ENCODE measurements at places on chromosomes 7 and 10.

GRCh38 chr7:28835800-28836199 is 122.3 kb downstream of the TRIL start:
- DNase-seq = no peak

GRCh38 chr7:81331061-81332018 is 412.5 kb upstream of the SEMA3C start:
- DNase-seq = no peak

DNA sequence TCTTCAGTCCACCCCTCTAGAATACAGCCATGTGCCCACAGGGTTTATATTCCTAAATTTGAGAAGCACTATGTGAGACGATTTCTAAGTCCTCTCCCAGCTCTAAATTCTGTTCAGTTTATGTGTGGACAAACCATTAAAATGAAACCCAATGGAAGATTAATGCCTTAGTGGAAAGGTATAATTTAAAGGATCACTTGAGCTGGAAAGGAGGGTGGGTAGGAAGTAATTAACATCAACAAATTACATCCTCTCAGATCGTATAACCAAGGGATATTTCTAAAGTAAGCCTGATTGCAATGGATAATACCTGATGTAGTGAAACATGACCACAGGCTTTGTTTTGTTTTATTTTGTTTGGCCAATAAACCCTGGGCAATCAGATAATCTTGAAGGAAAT is 511.0 kb upstream of the COBL start:
- no peak for DNase-seq

DNA sequence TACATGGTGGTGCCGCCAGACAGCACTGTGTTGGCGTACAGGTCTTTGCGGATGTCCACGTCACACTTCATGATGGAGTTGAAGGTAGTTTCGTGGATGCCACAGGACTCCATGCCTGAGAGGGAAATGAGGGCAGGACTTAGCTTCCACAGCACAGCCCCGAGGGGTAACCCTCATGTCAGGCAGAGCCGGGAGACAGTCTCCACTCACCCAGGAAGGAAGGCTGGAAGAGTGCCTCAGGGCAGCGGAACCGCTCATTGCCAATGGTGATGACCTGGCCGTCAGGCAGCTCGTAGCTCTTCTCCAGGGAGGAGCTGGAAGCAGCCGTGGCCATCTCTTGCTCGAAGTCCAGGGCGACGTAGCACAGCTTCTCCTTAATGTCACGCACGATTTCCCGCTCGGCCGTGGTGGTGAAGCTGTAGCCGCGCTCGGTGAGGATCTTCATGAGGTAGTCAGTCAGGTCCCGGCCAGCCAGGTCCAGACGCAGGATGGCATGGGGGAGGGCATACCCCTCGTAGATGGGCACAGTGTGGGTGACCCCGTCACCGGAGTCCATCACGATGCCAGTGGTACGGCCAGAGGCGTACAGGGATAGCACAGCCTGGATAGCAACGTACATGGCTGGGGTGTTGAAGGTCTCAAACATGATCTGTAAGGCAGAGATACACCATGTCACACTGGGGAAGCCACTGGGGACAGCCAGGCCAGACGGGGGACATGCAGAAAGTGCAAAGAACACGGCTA is 104.6 kb upstream of the TNRC18 start:
- DNase-seq = peak; percentile 50

DNA sequence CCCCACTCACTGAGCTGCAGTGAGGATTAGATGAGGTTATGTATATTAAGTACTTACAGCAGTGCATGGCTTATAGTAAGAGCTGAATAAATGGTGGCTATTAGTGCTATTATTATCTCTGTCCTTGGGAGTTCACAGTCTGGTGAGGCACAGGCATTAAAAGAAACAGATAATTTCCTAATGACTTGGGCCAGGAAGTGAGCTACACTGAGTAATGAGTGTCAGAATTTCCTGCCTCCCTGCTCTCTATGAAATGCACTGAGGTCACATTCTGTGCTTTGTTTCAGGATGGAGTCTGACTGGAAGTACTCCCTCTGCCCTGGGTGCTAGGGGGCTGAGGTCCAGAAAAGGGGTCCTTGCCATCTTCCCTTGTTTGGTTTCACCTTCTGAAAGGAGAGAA is 48.7 kb upstream of the LOXL4 start:
- no peak for DNase-seq

DNA sequence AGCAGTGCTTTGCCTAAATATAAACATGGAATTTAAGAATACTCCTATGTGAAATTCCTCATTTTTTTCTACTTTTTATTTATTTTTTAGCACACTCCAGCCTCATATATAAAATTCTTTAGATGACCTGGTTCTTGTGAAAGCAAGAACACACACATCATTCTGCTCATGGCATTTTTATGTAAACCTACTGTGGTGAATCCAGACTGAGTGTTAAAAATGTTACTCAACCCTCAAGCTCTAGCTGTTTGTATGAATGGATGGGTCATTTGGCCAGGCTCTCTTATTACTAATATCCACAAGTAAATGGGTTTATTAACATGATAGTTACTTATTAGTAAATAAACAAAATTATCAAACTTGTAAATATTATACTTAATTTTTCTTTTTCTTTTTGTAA is 551.7 kb upstream of the LRRN3 start:
- no peak for DNase-seq

GRCh38 chr7:13262929-13263530 is 575.6 kb downstream of the ARL4A start:
- no peak for DNase-seq

DNA sequence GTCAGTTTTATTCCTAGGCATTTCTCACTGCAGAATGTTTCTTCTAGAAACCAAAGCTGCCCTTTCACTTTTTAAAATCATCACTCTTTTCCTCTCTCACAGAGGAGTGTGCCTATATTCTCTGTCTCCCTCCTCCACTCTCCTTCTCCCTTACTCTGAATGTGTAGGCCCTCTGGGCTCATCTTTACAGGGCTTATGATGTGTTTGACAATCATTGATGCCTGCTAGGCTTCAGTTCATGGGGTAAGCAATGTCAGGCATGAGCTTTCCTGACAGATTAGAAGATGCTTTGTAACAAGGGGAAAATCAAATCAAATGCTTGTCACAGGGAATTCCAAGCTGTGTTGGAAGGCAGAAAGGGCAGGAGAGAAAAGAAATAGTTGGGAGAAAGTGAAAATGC is 742.9 kb downstream of the SORCS3 start:
- no peak for DNase-seq

DNA sequence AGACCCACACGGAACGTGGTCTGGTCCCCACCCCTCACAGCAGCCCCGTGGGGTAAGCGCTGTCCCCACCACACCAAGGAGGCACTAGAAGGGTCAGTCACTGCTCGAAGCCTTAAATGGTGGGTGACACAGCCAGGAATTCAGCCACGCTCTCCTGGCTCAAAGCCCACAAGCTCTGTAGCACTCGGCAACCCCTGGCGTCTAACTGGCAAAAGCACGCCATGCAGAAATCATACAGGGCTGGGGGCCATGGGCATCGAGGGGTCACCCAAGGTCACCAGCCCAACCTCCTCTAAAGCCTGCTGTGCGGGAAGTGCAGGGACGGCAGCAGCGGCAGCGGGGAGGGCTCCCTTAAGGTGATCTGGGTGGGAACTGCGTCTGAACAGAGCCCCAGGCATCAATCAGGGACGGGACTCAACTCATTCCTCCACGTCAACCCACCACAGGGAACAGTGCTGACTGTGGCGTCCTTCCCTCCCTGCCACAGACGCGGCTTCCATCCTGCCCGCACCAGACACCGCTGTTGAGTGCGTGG is 7.8 kb downstream of the GPER1 start:
- no peak for DNase-seq

- DNase-seq = no peak
These were observed 18.4 kb downstream of the CTBP2 start for GRCh38 chr10:125141860-125142484.

DNA sequence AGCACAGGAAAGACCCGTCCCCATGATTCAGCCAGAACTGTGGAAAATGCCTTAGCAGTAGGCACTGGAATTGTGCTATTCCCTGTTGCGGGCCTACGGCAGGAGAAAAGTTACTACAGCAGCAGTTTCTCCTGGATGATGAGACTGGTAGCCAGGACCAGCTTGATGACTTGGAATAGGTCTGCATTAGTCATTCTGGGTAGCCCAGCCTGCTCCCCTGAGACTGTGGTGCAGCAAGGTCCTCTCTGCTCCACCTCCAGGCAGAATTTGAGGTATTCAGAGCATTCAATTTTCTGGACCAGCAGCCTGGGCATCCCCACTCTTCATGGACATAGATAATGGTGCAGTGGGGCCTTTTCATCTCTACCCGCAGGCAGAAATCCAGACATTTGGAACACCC is 490.0 kb downstream of the SH2D4B start:
- no peak for DNase-seq

DNA sequence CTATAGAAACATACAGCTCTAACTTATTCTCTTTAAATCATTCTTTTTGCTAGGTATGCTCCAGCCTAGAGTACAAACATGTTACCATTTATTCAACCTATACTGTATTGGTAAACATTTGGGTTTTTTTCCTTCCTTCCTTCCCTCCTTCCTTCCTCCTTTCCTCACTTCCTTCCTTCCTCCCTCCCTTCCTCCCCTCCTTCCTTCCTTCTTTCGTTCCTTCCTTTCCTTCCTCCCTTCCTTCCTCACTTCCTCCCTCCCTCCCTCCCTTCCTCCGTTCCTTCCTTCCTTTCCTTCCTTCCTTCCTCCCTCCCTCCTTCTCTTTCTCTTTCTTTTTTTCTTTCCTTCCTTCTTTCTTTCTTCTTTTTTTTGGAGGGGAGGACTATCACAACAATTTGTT is 286.7 kb upstream of the PRKCQ start:
- no peak for DNase-seq

DNA sequence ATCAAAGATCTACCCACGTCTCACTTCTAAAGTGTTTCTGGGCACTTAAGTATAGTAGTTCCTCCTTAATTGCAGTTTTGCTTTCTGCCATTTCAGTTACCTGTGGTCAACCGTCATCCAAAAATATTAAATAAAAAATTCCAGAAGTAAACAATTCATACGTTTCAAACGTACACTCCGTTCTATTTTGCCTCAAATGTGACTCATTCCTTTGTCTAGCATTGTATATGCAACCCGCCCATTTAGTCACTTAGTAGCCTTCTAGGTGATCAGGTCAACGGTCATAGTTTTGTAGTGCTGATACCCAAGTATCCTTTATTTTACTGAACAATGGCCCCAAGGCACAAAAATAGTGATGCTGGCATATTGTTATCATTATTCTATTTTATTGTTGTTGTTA is 33.8 kb downstream of the HGF start:
- DNase-seq = no peak

DNA sequence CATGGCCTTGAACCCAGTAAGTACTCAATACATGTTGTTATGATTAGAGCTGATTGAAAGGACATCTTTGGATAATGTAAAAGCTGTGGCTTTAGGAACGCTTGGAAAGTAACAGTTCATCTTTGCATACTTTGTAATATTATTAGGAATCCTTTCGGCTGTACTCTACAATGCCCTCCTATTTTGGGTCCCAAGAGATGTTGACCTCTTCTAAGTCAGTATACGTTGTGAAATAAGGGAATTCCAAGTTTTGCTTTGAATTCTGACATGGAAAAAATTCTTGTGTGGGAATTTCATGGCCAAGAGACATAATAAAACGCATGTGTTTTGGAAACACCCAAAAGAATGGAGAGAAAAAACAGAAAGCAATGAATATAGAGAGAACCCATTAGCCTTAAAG is 7.7 kb downstream of the AGR3 start:
- DNase-seq = no peak

DNA sequence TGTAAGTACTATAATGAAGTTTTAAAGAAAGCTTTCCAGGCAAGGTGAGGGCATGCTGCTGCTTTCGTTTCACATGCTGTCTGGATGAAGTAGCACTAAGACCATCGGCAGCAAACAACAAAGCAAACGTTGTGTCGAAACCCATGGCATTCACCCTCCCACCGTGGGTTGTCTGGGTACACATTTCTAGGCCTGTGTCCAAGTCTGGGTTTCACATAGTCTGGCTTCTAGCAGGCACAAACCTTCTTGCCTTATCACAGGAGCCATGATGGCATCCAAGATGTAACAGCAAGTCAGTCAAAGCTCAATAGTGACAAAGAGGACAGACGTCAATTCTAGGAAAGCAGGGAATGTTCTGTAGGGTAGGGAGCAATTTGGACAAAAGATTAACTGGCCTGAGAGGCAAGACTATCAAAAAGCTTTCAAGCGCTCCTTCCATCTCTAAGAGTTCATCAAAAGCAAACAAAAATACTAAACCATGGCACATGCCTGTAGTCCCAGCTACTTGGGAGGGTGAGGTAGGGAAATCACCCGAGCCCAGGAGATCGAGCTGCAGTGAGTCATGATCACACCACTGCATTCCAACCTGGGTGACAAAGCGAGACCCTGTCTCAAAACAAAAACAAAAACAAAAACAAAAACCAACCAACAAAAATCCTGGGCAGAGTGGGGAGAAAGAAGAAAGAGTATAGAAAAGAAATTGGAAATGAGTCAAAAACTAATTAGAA is 42.7 kb downstream of the PAXIP1 start:
- no peak for DNase-seq

DNA sequence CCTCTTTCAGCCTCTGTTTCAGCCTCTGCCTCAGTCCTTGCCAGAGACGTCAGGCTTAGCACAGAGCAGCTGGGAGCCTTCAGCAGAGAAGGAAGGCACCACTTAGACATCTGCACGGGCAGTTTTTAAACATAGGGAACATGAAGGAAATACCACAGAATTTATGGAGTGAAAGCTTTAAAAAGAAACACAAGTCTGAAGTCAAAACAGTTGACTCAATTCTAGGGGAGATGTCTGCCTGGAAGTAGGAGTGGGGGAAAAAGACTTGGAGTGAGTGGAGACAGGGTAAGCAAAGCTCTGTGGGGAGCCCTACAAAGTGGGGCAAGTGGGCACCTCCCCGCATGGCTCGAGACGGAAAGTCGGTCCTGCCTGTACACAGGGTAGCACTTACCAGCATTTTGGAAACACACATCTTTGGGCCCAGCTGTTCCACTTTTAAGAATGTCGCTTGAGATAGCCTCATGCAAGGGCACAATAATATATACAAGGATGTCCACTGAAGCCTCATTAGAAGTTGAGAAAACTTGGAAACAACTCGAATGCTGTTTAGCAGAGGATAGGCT is 5.0 kb upstream of the TBXAS1 start:
- no peak for DNase-seq

GRCh38 chr7:37663693-37664092 is 19.9 kb upstream of the GPR141 start:
- no peak for DNase-seq

DNA sequence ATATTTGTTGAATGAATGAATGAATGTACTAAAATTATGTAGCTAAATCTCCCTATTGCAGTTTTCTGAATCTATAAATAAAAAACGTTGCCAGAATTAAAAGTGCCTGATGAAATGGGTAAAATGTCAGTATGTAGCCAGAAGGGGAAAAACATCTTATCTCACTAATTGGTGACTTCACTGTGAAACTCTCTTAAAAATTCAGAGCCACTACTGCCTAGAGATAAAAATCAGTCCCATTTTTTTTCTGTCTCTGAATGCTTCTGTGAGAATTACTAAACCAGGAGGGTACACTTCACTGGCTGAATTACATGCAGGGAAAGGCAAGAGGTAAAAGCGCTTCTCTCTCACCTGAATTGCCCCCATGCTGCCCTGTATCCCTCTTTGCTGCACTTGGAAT is 69.6 kb upstream of the HPS1 start:
- DNase-seq = no peak

GRCh38 chr10:58054881-58055280 is 212.8 kb downstream of the IPMK start:
- no peak for DNase-seq
